ENCODE measurements at places on chromosomes 1 and 21. TPM values are rescaled to one million over a fixed set of nuclear protein-coding genes. Genes with fewer than 3 reads are reported as not detected.
A peak's percentile ranks its signal among the peaks of the same experiment; 100 is the strongest.

TNFAIP8L2 gene
- 4.6 TPM for total RNA-seq

SPRR4 gene
- not detected for total RNA-seq

- peak; percentile 19 for DNase-seq
Measured at GRCh38 chr1:35062518-35063196, 16.5 kb upstream of the ZMYM1 start.

- DNase-seq: no peak
Measured at GRCh38 chr1:47805921-47806361, 191.2 kb downstream of the TRABD2B start.

DNA sequence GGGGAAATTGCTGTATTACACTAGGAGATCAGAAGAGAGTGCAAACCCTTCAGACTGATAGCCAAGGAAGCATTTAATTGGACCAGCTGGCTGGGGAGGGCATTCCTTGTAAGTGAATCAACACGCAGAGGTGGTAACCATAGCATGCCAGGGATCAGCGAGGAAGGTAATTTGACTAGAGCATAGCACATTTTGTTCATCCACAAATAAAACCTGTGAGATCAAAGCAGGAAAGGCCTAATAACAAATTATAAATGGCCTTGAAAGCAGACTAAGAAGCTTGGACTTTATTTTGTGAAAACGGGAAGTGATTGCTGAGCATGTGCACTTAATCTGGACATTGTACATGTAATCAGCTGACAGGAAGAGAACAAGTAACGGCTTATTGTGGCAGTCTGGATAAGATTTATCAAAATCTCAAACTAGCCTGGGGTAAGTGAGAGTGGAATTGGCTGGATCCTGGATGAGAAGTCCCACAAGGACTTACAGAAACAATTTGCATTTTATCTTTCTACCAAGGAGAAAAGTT, 11.7 kb upstream of the CD55 start:
- no peak for DNase-seq

DNA sequence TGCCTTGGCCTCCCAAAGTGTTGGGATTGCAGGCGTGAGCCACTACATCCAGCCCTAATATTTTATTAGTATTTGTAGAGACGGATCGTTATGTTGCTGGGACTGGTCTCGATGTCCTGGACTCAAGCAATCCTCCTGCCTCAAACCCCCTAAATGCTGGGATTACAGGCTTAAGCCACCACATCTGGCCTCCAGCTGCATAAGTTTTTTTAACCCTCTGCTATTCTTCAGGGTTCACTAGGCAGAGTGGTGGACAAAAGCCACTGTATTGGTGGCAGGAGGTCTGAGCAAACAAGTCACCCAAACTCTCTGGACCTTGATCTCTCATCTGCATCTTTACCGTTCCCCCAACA, 10.1 kb upstream of the CLIC4 start:
- no peak for DNase-seq

DNA sequence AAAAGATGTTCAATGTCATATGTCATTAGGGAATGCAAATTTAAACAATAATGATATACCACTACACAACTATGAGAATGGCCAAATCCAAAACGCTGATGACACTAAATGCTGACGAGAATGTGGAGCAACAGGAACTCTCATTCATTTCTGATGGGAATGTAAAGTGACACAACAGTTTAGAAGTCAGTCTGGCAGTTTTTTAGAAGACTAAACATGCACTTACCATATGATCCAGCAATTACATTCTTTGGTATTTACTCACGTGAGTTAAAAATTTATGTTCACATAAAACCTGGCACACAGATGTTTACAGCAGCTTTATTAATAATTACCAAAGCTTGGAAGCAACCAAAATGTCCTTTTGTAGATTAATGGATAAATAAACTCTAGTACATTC, 110.4 kb upstream of the C1orf21 start:
- DNase-seq: no peak

DNA sequence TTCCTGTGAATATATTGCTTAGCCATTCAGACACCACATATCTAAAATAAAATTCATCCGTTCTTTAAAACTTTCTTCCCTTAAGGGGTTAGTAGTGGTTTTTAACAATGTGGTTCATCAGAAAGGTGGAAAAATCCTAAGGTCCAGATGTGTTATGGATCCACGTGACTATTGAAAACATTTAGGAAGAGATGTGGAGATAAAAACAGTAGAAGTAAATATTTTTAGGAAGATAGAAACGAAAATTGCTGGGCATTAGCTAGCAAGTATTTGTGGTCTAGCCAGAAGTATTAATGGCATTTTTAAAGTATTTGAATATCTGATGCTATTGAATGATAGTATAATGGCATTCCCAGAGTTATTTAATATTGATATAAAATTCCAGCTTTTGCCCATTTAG, 180.8 kb downstream of the LTN1 start:
- DNase-seq: no peak

GRCh38 chr1:26602378-26602959, 72.9 kb downstream of the RPS6KA1 start:
- DNase-seq: no peak

DNA sequence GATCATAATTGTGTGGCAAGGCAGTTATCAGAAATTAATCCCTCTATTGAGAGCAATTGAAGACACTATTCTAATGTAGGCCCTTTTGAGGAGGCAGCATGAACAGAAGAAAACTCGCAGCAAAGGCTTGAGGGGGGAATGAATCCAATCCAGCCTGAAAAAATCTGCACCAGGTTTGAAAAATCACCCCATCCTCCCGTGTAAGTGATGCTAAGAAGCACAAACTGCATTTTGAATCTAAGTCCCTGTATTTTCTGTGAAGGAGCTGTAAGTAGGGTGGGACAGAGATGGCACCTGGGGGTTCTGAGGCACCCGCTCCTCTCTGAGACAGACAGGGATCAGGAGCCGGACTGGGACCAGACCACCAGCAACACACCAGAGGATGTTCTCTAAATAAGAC, at the start of gene CRB1:
TSS of gene CRB1 (plus strand) at position 241 of the 400 bp plus-strand sequence. CDS start 161 bp downstream, outside the sequence.
- no peak for DNase-seq

Data from esophagus muscularis mucosa (tissue), 4 donors.